ENCODE measurements at places on chromosomes 5 and 9.

DNA sequence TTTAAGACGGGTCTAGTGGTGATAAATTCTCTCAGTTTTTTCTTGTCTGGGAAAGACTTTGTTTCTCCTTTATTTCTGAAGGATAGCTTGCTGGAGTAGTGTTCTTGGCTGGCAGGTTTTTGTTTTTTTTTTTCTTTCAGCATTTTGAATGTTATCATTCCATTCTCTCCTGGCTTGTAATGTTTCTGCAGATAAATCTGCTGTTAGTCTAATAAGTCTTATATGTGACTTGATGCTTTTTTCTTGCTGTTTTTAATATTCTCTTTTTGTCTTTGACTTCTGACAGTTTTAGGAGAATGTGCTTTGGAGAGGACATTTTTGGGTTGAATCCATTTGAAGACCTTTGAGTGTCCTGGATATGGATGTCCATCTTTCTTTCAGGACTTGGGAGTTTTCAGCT lies 16.0 kb downstream of the HSD17B4 start:
- no peak for DNase-seq

- DNase-seq = peak; percentile 45
These were observed 1.1 kb upstream of the LPAR1 start for GRCh38 chr9:111039231-111039906.

- DNase-seq = no peak
These were observed 15.0 kb upstream of the SCGB3A1 start for GRCh38 chr5:180606215-180606785.

DNA sequence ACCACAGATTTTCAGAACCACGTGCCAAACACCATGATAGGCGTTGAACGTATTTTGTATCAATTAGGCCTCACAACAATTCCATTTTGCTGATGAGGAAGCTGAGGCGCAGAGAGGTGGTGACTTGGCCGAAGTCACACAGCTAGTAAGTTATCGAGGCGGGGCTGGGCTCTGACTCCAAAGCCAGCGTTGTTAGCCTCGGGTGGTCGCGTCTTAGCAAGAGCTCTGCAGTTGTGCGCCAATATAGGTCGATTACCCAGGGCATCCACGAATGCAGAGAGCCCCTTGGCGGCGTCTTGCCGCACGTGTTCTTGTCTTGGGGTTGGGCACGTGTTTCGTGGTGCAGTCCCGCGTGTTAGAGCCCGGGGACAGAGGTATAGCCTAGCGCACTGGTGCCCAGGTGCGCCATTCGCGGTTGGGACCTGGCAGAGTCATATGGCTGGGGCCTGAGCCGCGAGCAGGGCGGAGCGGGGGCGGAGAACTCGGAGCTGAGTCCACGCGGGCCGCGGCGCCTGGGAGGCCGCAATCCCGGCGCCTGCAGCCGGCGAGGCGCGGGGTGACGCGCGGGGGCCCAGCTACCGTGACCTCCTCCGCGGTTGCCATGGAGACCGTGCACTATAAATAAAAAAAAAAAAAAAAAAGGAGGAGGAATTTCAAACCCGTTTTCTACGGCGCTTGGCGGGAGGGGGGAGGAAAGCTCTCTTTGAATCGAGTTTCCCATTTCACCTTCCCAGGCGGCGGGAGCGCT lies 62.3 kb downstream of the CXXC5 start:
- peak; percentile 89 for DNase-seq

GRCh38 chr9:33329979-33330378 lies 39.7 kb downstream of the NFX1 start:
- no peak for DNase-seq

GRCh38 chr5:157273131-157273556 lies 7.2 kb downstream of the CYFIP2 start:
- DNase-seq = no peak

DNA sequence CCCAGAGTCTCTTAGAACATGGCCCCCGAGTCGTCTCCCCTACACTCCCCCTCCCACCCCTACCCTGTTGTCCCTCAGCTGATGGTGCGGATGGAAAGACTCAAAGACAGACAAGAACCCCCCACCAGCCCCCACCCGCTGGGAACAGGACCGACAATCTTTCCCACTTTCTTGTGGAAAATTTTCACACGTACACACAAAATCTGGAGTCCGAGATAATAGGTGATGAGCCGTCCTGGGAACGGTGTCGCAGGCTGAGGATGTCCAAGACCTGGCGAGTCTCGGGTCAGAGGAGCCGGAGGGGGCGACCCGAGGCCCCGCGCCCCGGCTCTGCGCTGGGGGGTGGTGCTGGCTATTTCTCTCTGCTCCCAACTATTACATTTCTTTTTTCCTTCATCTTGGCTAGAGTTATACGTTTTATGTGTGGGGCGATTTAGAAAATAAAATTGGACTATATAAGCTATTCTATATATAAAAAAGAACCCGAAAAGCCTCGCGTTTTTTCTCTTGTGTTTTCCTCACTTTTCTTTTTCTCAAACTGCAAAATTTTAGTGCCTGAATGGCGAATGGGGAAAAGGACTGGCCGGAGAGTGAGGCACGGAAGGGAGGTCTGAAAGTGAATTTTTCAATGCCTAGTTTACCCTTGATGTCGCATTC lies 188.8 kb downstream of the MEF2C start:
- no peak for DNase-seq

DNA sequence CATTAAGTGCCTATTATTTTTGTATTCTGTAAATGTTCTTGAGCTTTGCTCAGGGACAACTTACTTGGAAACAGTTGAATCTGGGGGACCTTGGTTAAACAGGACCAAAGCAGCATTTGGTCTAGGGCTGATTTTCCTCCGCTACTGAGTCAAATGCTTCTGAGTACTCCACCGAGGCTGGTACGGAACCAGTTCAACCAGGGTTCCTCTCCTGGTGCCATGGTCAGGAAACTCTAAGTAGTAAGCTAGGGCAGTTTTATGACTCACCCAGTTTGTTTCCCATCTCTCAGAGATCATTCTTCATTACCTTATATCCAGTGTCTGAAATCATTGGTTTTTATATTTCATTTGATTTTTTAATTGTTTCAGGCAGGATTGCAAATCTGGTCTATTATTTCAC lies 111.9 kb upstream of the TNFAIP8 start:
- no peak for DNase-seq

DNA sequence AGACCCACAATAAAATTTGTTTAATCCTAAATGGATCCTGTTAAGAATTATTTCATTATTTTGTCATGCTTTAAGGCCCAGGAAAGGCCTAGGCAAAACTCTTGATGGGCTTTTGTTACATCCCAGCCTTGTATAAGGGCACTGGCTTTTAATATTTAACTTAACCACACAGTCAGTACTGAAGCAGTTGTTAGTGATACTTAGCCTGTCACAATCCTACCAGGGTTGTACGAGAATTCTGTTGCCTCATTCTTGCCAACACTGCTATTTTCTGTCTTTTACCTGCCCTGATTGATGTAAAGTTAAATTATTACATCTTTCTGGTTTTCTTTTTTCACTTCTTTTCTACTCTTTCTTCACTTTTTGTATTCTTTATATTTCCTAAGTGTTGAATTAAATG lies 10.9 kb downstream of the ZNF169 start:
- DNase-seq = no peak

DNA sequence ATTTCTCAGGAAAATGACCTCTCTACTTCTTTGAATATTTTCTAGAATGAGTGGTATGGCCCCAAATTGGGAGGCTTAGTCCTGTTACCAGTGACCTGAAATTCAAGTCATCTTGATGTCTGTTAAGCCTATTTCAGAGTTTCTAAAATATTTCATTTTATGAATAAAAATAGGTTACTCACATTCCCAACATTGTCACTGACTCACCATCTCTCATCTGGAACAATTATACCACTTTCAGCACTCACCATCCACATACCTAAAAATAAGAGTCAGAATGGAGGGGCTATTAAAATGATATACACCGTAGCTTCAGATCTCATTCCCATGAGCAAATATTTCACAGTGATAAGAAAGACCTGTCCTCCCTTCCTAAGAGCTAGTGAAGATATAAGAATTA lies 71.8 kb downstream of the KIAA1958 start:
- no peak for DNase-seq

DNA sequence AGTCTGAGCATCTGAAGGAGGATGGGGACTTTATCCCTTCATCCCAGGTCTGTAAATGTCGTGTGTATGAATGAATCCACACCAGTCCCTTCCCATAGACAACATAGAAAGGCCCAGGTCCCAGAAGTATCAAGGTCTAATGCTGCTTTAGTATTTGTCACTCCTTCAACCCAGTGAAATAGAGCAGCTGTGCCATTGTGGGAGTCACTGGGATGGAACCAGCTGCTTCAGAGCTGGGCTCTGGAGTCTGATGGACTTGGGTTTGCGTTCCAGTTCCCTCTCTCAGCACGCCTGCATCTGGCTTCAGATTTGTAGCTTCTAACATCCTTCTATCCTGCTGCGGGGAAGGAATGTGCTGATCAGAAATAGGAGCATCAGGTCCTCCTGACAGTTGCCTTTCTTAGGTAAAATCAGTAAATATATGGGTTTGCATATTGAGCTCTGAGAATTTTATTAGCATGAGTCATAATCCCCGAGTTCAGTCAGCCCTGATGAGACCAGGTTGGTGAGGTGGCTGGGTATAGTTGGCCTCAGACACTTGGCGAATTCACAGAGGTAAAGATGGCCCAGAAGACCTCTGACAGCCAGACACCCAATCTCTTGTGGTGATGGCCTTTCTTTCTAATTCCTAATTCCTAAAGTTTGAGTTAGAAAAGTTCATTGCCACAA lies 10.1 kb downstream of the ACO1 start:
- no peak for DNase-seq

- no peak for DNase-seq
These were observed 78.1 kb downstream of the PHF2 start for GRCh38 chr9:93654351-93654961.

DNA sequence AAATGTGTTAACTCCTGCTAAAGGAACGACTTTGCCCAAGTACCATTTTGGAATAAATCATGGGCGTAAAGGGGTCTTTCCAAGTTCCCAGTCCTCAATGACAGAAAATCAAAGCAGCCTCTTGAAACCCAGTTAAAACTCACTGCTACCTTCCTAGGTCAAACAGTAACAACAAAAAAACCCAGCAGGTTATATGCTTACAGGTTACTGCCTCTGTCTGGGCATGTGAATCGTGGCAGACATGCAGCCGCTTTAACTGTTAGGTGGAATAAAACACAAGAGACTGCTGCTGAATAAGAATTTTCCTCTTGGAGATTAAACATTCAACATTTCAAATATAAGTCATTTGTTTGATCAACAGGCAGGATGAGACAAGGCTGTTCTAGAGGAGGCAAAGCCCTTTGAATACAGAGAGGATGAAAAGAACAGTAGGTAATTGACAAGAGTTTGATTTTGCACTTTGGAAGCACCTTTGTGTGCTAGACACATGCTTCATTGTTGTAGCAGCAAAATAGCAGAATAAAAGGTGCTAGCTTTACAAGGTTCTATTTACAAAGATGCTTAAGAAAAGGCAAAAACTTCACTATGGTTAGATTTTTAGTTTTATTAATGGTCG lies 319.4 kb downstream of the NDUFS4 start:
- DNase-seq = peak; percentile 51

DNA sequence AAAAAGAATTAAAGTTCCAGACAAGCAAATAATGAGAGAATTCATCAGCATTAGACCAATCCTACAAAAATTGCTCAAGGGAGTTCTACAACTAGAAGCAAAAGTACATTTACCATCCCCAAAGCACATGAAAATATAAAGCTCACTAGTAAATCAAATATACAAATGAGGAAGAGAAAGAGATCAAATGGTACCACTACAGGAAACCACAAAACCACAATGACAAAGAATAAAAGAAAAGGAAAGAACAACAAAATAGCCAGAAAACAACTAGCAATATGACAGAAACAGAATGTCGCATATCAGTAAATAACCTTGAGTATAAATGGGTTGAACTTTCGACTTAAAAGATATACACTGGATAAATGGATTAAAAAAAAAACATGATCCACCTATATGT lies 739.0 kb downstream of the DTWD2 start:
- no peak for DNase-seq

GRCh38 chr5:8851101-8851500 lies 694.8 kb downstream of the SEMA5A start:
- DNase-seq = peak; percentile 32

DNA sequence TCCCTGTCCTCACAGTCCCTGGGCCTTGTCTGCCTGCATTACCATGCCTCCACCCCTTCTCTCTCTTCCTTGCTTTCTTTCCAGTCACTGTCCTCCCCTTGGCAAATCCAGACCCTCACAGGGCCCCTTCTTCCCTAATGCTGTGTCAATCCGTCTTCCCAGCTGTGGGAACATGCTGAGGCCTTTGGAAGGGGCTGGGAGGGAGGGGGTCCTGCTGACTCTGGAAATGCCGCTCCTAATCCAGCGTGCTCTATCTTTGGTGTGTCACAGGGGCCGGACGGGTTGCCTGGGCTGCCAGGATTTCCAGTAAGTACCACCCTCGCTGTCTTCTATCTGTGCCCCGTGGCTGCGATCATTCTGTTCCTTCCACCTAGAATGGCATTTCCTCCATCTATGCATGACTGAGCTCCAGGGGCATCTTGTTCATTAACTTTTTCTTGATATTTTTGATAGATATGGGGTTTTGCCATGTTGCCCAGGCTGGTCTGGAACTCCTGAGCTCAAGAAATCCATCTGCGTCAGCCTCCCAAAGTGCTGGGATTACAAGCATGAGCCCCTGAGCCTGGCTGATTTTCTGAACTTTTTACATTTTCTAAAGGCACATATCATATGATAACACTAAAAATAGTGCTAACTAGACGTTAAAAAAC lies 64.5 kb upstream of the TGFBR1 start:
- no peak for DNase-seq

DNA sequence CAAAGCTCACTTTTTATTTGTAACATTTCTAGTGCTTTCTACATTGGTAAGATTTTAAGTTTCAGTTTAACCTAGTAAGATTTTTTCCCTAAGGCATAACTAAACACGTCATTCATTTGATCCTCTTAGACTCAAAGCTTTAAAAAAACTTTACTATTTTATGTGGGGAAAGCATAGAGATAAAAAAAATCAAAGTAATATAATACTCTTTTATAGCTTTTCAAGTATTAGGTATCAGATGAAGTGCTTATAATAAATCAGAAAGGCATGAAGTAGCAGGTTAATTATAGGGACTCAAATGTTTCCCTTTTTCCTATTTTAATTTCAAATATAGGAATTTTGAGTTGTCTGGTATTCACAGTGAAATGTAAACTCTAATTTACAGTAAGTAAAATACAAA lies 68.0 kb upstream of the POU5F2 start:
- peak; percentile 51 for DNase-seq

DNA sequence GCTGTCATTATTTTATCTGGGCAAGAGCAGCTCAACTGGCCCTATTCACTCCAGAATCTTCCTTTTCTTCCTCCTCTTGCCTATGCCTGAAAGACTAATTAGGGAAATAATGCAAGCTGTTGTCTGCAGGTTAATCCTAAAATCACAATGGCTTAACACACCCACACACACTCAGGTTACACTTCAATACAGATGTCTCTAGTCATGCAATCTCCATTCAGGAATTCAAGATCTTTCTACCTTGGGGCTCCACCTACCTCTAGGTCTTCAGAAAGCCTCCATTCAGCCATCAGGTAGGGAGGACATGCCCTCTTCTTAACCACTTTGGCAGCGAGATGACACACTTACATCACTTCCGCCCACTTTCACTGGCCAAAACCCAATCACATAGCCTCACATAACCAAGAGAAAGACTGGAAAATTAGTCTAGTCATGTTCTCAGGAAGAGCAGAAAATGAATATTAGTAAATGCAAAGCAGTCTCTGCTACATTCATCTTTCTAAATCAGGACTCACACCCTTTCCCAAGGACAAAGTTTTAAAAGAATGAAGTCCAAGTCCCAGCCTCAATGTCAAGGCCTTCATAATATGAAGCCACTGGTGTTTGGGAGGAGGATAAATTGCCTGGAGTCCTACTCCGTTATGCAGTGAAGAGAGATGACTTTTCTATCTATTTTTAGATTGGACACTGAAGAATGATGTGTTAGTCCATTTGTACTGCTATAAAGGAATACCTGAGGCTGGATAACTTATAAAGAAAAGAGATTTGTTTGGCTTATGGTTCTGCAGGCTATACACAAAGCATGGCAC lies 428.1 kb downstream of the EFNA5 start:
- DNase-seq = peak; percentile 60

Measured in NCI-H69 (cell line).